MG63 (cell line): ENCODE measurements at places on chromosomes 3 and 15. TPM values are rescaled to one million over a fixed set of nuclear protein-coding genes. Genes with fewer than 3 reads are reported as not detected.

The HDC gene
- not detected in 2 replicates for total RNA-seq

DNA sequence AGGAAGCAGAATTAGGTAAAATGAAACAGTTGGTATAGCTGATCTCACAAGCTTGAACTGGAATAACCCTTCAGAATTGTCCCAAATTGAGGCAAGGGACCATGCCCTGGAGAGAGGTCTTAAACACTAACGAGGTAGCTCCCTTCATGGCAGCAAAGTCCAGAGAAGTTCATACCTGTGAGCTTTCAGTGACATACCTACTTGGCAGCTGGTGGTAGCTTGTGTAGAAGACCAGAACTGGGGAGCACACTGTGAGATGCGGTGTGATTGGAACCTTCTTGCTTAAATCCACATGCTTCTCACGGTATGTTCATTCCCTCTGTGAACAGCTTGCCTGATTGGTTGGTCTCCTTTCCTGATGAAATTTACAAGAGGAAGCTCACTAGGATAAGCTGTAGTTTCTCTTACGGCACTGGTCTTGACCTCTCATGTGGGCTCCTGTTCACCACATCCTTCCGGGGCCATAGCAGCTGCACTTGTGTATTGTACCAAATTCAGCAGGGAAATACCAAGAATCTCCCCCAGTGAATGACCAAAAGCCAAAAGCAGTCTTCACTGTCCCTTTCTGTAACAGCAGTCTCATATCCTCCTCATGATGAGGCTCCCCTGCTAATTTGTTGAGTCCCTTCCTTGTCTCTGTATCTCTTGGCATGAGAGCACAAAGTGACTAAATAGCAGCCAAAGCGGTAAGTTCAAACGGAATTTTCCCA lies 483.7 kb upstream of the FRG2C start:
- no peak for DNase-seq

DNA sequence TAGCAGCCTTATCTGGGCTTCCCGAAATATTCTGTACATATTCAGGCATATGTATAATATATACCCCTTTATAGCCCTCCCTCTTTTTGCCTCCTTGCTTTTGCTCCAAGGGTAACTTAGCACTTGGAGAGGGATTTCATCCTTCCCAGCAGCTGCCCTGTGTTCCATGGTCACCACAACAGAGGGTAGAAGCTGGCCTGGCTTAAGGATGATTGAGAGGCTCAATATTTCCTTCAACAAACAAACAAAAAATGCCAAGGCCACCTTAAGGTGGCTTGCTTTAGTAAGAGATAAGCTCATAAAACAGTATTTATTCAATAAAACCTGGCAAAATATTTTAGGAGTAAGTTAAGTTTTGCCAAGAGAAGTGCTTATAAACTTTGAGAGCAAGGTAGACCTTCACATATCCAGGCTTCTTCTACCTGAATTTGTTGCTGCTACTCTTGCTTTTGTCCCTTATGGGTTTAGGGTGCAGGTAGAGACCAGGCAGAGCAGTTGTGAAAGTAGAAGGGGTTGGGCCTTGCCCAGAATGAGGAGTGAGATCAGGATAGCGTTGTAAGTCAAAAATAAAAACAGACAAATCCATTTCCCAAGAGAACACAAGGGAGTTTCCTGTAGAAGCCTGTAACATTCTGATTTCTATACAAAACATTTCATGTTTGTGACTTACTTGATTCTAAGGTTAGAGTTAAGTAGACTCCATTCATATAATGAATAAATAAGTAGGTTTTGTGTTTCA lies 52.7 kb upstream of the ATOSA start:
- DNase-seq: no peak

DNA sequence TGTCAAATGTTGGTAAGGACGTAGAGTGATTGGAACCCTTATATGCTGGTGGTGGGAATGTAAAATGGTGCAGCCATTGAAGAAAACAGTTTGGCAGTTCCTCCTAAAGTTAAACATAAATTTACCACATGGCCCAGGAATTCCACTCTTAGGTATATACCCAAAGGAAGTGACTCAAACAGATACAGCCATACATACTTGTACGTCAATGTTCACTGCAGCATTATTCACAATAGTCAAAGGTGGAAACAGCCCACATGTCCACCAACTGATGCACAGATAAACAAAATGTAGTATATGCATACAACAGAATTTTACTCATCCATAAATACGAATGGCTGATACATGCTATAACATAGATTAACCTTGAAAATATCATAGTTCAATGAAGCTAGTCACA lies 13.2 kb downstream of the CLASP2 start:
- no peak for DNase-seq
